ENCODE measurements at places on chromosomes 1 and 21.

- peak; percentile 83 for DNase-seq
Measured at GRCh38 chr1:15949453-15950245, 26.3 kb downstream of the ZBTB17 start.

DNA sequence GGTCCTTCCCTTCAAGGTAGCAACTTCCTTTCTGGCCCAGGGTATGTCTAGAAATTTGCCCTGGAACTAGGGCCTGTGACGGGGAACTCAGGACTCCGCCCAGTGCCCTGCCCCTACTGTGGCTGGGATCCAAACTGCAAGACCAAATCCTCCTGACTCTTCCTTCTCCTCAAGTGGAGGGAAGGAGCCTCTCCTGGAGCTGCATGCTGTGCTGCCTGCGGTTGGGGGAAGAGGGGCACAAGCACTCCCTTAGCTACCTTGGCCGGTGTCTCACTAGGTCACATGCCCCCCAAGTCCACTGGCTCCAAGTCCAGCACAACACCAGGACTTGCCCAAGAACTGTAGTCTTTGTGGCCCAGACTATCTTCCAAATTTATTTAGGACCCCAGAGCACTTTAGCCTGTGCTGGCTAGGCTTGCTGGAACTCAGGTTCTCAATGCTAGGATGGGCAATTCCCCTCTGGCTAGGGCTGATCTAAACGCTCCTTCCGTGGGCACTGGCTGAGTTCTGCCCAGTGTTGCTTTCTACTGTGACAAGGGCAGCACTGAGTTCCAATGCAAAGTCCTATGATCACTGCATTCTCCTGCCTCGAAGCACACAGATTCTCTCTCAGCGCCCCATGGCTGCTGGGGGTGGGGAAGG, 12.2 kb downstream of the ADSS2 start:
- DNase-seq = no peak

DNA sequence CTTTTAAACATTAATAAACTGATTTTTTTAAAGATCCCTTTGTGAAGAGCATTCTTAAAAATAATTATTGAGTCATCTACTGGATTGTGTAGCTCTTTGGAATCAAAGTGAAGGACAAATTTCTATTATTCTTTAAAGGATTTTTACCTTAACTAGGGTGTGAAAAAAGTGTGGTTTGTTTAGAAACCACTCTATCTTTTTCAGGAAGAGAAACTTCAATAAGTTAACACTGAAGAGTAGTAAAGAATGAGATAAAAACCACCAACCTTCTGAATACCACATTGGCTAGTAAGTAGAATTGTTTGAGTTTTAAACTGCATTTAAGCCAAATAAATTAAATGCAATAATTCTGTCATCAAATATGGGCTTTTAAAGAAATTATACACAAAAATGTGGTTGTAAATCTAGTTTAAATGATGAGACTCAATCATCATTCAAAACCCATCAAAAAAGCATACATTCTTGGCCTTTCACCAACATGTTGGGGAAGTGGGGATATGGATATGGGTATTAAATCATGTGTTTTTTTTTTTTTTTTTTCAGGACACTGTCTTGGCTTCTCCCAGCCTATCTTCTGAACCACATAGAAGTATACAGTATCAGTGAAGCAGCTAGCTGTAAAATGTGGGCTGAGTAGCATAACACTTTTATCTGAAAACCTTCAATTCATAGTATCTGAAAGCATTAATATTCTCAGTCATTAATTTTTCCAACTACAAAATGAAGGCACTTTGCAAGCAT, 4.8 kb downstream of the S1PR1 start:
- DNase-seq = no peak

- DNase-seq = no peak
Measured at GRCh38 chr1:216812966-216813365, 89.7 kb upstream of the ESRRG start.

- no peak for DNase-seq
Measured at GRCh38 chr21:38793926-38794713, 11.6 kb upstream of the ETS2 start.

- no peak for DNase-seq
Measured at GRCh38 chr1:181676269-181676668, 193.0 kb downstream of the CACNA1E start.

DNA sequence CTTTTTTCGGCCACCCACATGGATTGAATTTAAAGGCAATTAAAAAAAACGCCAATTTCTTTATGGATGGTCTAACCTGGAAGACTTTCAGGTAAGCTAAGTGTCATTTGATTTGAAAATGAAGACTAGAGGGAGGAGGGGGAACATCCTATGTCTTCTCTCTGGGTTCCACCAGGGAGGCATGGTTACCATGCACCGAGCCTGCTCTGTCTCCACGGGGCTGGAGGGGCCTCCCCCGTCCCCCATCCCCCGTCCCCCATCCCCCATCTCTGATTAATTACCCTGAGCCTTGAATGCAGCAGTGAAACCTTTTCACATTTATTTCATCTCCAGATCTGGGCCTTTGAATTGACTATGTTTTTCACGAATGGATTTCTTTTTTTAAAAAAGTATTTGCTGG, 135.1 kb downstream of the TLR5 start:
- DNase-seq = no peak
